SJCRH30 (cell line): ENCODE measurements at places on chromosomes 1 and 21.

- no peak for DNase-seq
These were observed 1.3 kb downstream of the GREM2 start for GRCh38 chr1:240610636-240611035.

DNA sequence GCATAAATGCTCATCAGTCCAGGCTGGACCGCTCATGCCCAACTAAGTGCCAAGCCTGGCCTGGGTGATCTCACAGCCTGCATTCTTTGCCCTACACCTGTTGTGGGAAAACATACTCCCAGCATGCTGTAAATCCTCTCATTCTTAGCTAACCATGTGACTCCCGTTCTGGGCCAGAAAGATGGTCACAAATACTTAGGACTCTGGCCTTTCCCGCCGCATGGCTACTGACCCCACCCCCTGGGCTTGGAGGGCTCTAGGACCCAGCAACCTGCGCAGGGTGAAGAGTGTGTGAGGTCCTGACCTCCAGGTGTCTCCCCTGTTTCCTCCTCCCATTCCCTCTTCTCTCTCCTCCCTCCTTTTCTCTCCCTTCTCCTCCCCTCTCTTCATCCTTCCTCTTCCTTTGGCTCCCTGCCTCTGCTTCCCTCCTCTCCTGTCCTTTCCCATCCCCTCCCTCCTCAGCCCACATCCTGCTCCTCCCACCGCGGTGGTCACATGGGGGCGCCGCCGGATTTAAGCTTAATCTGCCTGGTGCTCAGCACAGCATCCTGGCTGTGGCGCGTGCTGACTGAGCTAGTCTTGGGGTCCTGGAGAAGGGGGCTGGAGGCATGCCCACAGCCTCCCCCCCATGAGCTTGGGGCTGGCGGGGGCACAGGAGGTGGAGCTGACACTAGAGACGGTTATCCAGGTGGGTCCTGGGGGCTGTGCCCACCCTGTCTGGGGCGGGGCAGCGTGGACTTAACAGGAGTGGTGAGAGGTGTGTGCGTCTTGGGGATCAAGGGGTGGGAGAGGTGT, at the start of gene CROCC:
TSS of gene CROCC (plus strand) at position 541 of the 795 bp plus-strand sequence. CDS start at position 629, 88 bp downstream.
- peak; percentile 85 for DNase-seq

DNA sequence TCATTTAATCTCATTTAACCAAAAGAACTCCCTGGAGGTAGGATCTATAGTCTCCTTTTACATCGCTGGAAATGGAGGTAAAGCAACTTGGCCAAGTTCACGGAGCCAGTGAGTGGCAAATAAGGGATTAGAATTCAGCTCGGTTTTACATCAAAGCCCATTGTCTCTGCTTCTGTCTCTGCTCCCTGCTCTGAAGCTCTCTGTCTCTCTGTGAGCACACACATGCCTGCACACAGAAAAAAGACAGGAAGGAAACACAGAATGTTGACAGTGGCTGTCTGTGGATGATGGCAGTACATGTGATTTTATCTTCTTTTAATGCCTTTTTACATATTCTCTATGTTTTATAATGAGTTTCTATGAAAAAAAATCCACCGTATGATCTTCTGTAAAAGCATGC, 8.9 kb upstream of the DHRS3 start:
- peak; percentile 52 for DNase-seq

DNA sequence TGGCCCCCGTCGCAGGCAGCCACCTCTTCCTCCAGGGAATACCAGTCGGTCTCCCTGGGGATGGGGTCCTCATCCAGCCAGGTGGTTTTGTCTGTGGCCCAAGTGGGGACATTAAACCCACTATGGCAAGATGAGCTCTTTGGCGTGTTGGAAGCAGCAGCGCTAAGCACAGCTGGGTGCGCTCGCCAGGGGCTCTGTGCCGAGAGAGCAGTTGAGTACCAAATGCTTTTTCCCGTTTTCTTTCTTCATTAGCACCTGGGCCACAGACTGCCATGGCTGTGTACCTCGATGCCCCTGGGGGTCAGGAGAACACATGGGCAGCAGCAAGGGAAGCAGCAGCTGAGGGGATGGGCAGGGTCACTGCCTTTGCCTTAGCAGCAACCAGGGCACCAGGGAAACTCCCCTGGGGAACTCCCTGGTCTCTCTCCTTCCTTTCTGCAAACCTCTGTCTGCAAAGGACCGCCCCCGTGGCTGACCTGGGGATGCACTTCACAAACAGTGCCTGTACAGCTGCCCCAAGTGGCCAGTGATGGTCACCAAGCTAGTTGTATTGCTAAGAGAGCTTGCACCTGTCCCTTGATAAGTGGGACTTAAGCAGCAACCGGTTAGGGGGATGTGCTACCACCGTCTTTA, 31.1 kb downstream of the EDARADD start:
- DNase-seq: peak; percentile 6

GRCh38 chr1:226702957-226703831, 35.9 kb downstream of the ITPKB start:
- DNase-seq: peak; percentile 79

DNA sequence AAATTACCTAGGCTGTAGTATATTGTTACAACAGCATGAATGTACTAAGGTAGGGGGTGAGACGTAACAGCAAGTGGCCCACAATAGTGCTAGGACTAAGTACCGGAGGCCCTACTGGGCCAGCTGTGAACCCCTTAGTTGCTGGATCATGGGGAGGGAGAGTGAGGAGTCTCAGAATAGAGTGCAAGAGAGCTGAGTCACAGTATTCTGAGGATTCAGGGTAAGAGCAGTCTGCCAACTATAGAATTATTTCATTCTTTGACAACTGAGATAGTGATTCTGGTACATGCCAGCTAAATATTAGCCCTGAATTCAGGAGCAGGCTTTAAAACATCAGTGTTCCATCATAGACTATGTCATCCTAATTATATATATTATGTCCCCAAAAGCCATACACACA, 218.7 kb downstream of the TM2D1 start:
- no peak for DNase-seq

- no peak for DNase-seq
These were observed 249.3 kb downstream of the TNR start for GRCh38 chr1:175494011-175494554.

GRCh38 chr1:200048244-200048643, 20.7 kb downstream of the NR5A2 start:
- DNase-seq: no peak

DNA sequence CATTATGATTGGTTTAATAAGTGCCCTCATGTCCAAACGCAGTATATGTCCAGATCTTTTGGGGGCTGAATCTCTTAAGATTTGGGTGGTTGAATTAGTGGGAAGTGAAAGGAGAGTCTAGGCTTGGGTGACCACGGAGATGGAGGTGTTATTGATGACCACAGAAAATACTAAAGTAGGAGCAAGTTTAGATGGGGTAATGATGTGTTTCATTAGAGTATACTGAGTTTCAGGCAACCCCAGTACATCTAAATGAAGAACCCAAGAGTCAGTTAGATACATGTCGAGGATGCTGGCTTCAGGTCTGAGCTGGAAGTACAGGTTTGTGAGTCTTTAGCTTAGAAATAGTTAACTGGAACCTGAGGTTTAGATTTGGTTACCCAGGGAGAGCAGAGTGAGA, 6.5 kb upstream of the ZZZ3 start:
- no peak for DNase-seq

DNA sequence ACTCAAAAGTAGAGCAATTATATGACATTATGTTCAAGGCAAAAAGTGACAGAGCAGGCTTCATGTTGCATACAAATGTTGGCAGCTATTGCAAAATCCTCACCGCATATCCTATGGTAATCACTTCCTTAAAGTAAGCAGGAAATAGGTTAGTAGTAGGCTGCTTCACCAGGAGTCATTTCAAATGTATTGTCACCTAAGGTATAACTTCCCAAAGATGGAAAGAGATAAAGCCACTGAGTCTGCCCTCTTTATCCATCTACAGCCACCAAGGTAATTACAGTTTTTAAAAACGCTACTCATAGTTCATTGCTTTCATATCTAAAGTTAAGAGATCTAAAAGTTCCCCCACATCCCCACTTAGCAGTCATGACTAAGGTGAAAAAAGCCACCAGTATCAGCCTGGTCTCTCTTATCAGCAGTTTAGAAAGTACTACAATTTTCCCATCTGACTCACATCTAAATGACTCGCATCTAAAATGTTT, 31.6 kb upstream of the UBE2U start:
- DNase-seq: no peak

GRCh38 chr21:43924421-43925095, 59.5 kb downstream of the AGPAT3 start:
- no peak for DNase-seq

GRCh38 chr1:68919075-68919474, 422.2 kb upstream of the DEPDC1 start:
- no peak for DNase-seq

- no peak for DNase-seq
These were observed 328 bp downstream of the UQCRHL start for GRCh38 chr1:15807121-15807520.

DNA sequence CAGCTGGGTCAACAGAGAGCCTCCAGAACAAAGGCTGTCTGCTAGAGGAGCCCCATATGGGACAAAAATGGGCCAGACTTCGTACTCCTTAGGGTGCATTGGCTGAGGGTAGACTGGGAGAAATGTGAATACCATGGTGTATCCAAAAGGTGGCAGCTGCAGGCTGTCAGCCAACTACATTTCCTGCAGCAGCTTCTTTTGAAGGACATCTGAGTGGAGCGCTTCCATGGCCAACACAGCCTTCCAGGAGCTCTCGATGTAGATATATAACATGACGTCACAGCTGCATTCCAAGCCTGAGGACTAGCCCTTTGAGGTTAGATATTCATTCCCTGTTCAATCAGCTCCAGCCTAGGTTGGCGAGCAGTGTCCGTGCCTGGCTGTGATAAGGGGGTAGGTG, 107.7 kb downstream of the MAB21L3 start:
- peak; percentile 36 for DNase-seq

DNA sequence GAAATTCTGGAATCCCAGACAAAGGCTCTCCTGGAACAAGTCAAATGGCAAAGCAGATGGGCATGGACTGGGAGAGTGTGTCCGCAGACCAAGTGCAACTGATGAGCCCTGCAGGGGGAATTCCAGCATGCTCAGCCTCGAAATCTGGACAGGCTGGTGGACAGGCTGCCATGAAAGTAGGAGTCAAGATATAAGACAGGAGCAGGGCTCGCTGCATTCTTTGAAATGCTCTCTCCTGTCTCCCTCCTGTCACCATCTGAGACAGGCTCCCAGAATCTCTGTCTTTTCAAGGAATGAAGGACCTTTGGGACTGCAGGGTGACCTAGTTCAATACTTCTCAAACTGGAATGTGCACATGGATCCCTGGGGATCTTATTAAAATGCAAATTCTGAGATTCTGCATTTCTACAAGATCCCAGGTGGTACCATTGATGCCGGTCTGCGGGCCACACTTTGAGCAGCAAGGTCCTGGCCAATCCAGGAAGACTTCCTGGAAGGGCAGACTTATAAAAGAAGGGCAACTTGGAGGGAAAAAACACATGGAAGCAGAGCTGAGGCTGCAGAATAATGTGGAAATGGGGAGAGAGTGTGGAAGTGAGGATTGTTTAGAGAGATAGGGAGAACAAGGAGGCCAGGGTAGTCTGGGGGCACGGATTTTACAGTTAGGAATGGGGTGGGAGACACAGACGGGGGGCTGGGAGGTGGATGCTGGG, 29.8 kb downstream of the TNNT2 start:
- DNase-seq: no peak

DNA sequence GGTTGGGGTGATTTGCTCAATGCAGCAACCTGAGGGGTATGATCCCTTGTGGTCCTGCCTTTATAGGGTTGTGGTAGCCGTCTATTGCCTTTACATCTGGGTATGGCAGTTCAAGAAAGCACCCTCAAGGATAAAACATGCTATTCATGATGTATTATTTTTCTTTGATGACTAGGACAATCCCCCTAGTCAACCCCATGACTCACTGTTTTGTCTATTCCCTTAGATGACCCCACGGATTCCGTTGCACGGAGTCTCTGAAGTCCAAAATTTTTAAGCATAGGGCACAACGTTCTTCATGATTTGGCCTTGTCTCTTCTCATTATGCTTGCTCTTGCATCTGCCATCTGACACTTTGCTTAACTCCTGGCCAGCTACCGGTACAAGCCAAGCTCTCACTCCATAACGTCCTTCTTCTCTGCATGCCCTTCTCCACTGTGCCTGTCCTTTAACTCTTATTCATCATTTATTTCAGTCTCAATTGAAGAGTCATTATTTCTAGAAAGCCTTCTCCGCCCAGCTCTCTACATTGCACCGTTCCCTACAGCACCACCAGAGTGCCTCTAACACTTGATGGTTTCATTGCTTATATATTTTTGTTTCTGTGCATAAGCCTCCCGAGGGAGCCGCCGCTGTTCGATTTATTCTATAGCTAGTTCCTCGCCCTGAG, 838 bp upstream of the DISP1 start:
- DNase-seq: peak; percentile 49

GRCh38 chr1:93521618-93522017, 73.7 kb downstream of the FNBP1L start:
- DNase-seq: no peak

DNA sequence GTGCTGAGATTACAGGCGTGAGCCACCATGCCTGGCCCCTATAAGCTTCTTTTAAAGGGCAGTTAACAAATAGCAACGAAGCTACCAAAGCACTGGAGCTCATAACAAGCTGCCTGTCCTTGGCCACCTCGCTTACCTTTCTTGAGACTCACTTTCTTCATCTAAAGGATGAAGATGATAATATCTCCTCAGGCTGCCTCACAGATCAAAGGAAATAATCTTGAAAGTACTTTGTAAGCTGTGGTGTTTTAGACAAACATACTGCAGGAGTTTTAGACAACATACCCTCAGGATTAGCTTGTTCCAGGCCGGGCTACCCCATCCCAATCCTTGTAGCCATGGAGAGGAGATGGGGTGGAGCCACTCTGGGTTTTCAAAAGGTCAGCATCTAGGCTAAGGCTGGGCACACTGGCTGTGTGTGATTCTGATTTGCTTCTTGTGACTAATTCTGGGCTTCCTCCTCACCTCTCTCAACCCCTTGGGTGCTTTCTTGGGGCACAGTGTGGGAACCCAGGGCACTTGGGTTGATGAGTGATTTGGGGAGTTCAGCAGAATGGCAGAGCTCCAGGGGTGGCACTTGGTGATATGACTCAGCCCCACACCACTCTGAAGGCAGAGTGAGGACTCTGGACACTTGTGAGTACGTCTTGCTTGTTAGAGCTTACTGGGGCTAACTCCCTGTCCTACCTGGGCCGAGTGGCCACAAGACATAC, 5.2 kb downstream of the GPR25 start:
- no peak for DNase-seq

GRCh38 chr1:39085174-39085573, 59.0 kb downstream of the NDUFS5 start:
- no peak for DNase-seq

DNA sequence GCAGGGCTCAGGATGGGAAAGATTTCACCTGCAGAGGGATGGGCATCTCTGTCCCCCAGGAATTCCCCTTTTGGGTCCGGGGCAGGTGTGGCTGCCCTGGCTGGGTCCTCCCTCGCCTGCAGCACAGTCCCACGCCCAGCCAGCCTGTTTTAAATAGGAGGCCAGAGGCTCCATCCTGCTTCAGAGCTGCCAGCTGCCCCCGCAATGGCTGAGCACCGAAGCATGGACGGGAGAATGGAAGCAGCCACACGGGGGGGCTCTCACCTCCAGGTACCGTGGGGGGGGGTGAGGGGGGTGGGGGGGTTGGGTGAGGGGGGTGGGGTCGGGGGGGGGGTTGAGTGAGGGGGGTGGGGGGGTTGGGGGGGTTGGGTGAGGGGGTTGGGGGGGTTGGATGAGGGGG, 3.6 kb downstream of the SCNN1D start:
- DNase-seq: no peak

GRCh38 chr1:12231276-12231595, 1.4 kb downstream of the VPS13D start:
- no peak for DNase-seq
